ENCODE measurements at places on chromosomes 6 and 20.

DNA sequence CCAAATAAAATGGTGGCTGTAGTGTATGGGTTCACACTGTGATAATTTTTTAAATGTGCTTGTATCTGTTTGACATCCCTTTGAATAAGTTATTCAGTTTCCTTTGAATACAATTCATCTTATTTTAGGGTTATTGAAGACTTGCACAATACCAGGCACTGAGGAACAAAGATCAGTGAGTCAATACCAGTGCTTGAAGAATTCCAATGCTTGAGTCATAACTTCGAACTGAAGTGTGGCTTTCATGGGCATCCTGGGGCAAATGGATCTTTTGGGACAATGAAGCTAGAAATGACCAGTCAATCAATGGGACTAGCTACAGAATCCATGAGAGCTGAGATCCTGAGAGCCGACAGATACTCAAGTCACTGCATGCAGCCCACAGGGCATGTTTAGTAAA, 349.9 kb upstream of the FLRT3 start:
- no peak for DNase-seq
- no peak overlapping the region for H3K27ac ChIP-seq
- no peak overlapping the region for H3K4me3 ChIP-seq
- H3K27me3 ChIP-seq, result no peaks in the 10 kb centered on the region
- no peaks in the 10 kb centered on the region for H3K36me3 ChIP-seq
- no peaks in the 10 kb centered on the region for H3K4me1 ChIP-seq

- no peaks in the 10 kb centered on the region for H3K36me3 ChIP-seq
- no peak overlapping the region for H3K4me3 ChIP-seq
- H3K27me3 ChIP-seq, result no peaks in the 10 kb centered on the region
- no peak for DNase-seq
Measured at GRCh38 chr20:57938158-57939108, 228.6 kb upstream of the PMEPA1 start.

- no peaks in the 10 kb centered on the region for H3K36me3 ChIP-seq
- no peak for DNase-seq
- H3K27me3 ChIP-seq, result no peaks in the 10 kb centered on the region
- H3K27ac ChIP-seq, result no peak overlapping the region
- H3K4me3 ChIP-seq, result no peak overlapping the region
- no peaks in the 10 kb centered on the region for H3K4me1 ChIP-seq
Measured at GRCh38 chr6:15948930-15949900, 179.7 kb upstream of the MYLIP start.

- peaks cover 7% of the 10 kb centered on the region for H3K4me1 ChIP-seq
- peak; percentile 29 for DNase-seq
- H3K36me3 ChIP-seq, result peaks cover 5% of the 10 kb centered on the region
Measured at GRCh38 chr20:38023181-38024001, 9.9 kb downstream of the TTI1 start.

- no peaks in the 10 kb centered on the region for H3K27me3 ChIP-seq
- H3K4me3 ChIP-seq, result no peak overlapping the region
- DNase-seq, result no peak
- H3K36me3 ChIP-seq, result no peaks in the 10 kb centered on the region
- H3K4me1 ChIP-seq, result no peaks in the 10 kb centered on the region
Measured at GRCh38 chr20:52601295-52601971, 370.7 kb upstream of the TSHZ2 start.

DNA sequence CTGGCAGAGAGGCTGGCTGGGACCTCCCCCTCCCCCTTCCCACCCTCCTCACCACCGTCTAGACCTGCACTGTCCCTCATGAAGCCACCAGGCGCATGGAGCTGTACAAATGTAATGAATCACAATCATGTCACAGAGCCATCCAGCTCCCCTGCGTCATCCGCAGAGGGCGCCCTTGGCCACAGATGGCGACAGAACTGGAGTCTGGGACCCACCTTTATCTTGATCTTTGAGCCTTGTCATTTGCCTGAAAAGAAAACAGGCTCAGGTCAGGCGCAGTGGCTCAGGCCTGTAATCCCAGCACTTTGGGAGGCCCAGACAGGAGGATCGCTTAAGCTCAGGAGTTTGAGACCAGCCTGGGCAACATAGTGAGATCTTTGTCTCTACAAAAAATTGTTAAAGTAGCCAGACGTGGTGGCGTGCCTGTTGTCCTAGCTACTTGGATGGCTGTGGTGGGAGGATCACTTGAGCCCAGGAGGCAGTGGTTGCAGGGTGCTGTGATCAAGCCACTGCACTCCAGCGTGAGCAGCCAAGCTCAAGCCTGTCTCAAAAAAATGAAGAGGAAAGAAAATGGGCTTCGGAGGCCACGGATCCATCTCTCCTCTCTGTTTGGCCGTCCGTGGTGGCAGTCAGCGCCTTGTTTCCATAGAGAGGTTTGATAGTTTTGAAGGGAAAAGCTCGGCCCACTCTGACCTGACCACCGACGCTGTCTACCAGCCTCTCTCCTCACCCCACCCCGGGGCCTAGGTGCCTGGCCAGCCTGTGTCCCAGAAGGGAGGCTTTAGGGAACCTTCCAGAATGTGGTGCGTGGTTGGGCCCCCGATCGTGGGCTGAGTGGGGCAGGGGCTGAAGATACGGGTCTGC, 6.2 kb downstream of the COL9A3 start:
- no peak overlapping the region for H3K27ac ChIP-seq
- peak; percentile 72 for DNase-seq
- H3K4me3 ChIP-seq, result no peak overlapping the region
- H3K36me3 ChIP-seq, result no peaks in the 10 kb centered on the region
- peaks cover 39% of the 10 kb centered on the region for H3K4me1 ChIP-seq

- H3K4me1 ChIP-seq, result no peaks in the 10 kb centered on the region
- DNase-seq, result no peak
- no peak overlapping the region for H3K4me3 ChIP-seq
- peaks cover 36% of the 10 kb centered on the region for H3K36me3 ChIP-seq
Measured at GRCh38 chr20:56513161-56514150, 11.1 kb upstream of the FAM209A start.

DNA sequence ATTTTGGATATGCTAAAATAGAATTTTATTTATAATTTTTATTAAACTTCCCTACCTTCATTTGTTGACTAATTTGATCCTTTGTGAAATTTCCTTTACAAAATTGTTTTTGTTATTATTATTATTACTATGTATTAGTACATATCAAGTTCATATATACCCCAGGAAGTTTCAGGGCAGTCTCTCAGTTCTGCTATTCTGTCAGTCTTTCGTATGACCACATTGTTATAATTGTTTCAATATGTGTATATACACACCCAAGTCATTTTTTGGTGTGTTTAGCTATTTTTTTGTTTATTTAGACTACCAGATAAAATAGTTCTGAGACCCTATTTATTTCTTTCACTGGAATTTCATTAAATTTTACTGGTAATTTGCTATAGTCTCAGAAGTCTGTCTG, 72.1 kb downstream of the NKAIN2 start:
- H3K36me3 ChIP-seq, result peaks cover 9% of the 10 kb centered on the region
- DNase-seq, result no peak
- no peak overlapping the region for H3K4me3 ChIP-seq
- no peaks in the 10 kb centered on the region for H3K27me3 ChIP-seq
- no peaks in the 10 kb centered on the region for H3K4me1 ChIP-seq
- no peak overlapping the region for H3K27ac ChIP-seq

DNA sequence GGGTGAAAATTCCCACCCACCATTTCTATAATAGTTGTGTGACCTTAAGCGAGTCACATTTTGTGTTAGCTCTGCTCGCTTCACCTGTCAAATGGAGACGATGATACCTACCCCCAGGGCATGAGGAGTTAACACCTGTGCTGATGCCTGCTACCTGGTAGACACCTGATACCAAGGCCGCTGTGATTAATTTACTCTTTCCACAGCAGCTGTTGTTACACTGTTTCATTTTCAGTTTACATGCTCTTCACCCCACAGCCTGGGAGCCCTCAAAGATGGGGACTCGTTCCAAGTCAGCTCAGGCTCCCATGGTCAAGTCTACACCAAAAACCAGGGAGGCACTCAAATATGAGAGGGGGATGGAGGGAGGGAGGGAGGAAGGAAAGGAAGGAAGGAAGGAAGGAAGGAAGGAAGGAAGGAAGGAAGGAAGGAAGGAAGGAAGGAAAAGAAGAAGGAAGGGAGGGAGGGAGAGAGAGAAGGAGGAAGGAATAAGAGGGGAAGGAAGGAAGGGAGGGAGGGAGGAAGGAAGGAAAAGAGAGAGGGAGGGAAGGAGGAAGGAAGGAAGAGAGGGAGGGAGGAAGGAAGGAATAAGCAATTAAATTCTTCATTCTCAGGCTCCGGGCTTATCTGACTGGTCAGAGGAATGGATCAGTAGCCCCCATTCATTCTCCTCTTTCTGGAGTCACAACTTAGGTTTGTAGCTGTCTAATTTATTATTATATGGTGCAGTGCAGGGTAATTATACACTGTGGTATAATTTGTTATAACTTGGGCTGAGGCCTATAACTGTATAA, 40.9 kb downstream of the PDYN start:
- DNase-seq, result no peak
- no peaks in the 10 kb centered on the region for H3K4me1 ChIP-seq
- no peak overlapping the region for H3K4me3 ChIP-seq
- no peaks in the 10 kb centered on the region for H3K36me3 ChIP-seq
- H3K27me3 ChIP-seq, result peaks cover 3% of the 10 kb centered on the region
- no peak overlapping the region for H3K27ac ChIP-seq

DNA sequence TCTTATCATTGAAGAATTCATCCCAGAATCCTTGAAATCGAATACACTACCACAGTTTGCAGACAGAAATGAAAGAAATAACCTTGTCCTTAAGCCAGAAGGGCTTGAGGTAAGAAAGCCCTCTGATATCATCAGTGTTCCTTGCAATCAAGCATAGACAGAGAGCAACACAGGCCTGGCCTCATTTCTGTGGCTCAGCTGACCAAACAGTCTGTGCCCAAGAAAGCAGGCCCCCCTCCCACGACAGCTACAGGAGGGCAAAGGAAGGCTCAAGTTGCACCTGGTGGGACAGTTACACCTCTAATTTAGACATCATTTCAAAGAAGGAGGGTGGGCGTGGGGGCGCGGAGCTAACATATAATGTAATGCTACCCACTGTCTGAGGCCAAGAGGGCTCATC, 21.6 kb downstream of the KIF16B start:
- DNase-seq, result no peak
- H3K4me1 ChIP-seq, result peaks cover 3% of the 10 kb centered on the region
- no peak overlapping the region for H3K27ac ChIP-seq
- no peak overlapping the region for H3K4me3 ChIP-seq
- no peaks in the 10 kb centered on the region for H3K36me3 ChIP-seq

DNA sequence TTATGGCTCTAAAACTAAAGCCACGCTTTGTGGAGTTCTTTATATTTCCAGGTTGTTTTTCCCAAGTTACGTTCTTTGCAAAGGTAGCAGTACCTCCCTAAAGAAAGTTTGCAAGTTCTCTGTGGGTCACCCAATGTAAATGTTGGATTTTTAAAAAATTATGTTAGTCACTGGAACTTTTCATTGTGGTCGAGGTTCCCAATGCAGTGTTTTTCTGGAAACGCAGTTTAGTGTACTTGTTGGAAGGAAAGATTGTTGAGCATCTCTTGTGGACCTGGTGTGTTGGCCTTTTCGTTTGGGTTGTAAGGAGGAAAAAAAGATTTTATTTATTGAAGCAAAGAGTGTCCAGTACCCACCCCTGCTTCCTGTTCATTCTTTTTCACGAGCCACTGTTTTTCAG, 1.4 kb downstream of the TOP1 start:
- H3K4me3 ChIP-seq, result peak overlapping the region; percentile 89
- no peak for DNase-seq
- H3K27me3 ChIP-seq, result no peaks in the 10 kb centered on the region
- peaks cover 52% of the 10 kb centered on the region for H3K4me1 ChIP-seq
- H3K27ac ChIP-seq, result peak overlapping the region; percentile 98

DNA sequence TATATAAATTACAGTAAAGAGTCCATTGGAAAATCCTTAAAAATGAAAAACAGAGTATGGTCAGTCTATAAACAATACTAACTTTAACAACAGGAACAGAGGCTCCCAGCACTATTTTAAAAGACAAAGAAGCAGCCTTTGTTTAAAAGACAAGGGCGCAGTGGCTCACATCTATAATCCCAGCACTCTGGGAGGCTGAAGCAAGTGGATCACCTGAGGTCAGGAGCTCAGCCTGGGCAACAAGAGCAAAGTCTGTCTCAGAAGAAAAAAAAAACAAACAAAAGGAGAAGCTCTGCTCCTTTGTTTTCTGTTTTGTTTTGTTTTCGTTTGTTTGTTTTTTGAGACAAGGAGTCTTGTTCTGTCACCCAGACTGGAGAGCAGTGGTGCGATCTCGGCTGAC, 89.4 kb downstream of the DTNBP1 start:
- DNase-seq, result no peak
- H3K36me3 ChIP-seq, result no peaks in the 10 kb centered on the region
- no peak overlapping the region for H3K27ac ChIP-seq
- H3K27me3 ChIP-seq, result no peaks in the 10 kb centered on the region
- no peaks in the 10 kb centered on the region for H3K4me1 ChIP-seq

DNA sequence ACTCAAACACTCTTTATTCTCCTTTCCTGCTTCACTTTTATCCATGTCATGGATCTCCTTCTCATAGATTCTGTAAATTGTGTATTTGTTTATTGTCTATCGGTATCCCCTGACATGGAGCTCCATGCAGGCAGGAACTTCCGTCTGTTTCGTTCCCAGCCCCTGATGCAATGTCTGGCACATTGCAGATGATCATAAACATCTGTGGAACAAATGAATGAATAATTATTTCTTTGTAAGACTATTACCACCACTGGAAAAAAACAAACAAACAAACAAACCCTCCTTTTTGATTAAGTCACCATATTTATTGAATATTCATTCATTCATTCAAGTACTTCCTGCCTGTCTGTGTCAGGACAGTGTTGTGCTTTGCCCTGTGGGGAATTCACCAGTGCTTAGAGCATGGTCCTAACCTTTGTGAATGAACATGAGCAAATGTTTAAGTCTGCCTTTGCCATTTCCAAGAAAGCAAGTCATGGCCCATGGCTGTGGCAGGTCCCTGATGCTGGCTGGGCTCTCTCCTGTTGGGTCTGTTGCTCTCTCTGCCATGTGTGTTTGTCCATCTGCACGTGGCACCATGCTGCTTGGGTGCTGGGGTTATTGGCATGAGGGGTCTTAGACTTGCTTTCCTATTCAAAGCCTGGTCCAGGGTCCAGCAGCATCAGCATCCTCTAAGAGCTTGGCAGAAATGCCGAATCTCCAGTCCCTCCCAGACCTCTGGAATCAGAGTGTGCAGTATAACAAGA, 47.5 kb upstream of the NAA20 start:
- H3K4me1 ChIP-seq, result no peaks in the 10 kb centered on the region
- peaks cover 2% of the 10 kb centered on the region for H3K36me3 ChIP-seq
- DNase-seq, result no peak
- H3K4me3 ChIP-seq, result no peak overlapping the region

DNA sequence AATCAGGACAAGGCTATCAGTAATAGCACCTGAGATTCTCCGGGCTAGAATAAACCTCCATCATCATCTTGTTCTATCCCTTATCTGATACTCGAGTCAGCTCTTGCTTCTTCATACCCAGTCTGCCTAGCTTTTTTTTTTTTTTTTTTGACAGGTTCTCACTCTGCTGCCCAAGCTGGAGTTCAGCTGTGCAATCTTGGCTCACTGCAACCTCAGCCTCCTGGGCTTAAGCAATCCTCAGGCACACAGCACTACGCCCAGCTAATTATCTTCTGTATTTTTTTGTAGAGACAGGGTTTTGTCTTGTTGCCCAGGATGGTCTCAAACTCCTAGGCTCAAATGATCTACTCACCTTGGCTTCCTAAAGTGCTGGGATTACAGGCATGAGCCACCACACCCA, 19.5 kb downstream of the SRSF6 start:
- DNase-seq, result no peak
- H3K27ac ChIP-seq, result no peak overlapping the region
- no peaks in the 10 kb centered on the region for H3K36me3 ChIP-seq
